ENCODE measurements at places on chromosomes 11 and 22.

GRCh38 chr22:24190596-24191208, 9.4 kb downstream of the SUSD2 start:
- DNase-seq, result no peak

DNA sequence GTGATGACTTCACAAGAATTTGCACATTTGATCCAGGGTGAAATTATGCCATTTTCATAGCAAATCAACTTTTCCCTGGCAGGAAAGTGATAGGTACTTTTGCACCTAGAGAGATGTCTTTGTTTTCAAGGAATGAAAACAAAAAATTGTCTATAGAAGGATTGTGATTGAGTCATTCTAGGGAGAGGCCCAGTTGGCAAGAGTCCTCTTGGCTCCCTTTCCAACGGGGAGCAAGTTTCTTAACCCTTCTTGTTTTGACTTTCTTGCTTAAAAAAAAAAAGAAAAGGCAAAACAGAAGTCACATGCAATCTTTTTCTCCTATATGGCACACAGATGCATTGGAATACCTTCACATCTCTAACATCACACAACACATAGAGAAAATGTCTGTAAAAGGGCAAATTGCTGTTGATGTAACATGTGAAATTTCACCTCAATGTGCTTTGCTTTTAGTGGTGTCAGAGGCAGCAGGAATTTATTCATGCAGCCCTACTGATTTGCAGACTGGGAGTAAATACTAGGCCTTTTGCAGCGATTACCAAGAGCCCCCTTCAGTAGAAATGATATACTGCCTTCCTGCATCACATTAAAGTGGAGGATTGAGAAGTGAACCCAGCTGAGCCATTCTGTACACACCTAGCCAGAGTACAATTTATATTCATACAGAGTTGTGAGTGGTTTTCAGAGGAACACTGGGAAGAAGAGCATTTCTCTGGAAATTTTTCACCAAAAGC, 290.7 kb upstream of the MPPED2 start:
- no peak for DNase-seq

GRCh38 chr11:97060184-97060583, 670.4 kb downstream of the JRKL start:
- DNase-seq, result no peak

DNA sequence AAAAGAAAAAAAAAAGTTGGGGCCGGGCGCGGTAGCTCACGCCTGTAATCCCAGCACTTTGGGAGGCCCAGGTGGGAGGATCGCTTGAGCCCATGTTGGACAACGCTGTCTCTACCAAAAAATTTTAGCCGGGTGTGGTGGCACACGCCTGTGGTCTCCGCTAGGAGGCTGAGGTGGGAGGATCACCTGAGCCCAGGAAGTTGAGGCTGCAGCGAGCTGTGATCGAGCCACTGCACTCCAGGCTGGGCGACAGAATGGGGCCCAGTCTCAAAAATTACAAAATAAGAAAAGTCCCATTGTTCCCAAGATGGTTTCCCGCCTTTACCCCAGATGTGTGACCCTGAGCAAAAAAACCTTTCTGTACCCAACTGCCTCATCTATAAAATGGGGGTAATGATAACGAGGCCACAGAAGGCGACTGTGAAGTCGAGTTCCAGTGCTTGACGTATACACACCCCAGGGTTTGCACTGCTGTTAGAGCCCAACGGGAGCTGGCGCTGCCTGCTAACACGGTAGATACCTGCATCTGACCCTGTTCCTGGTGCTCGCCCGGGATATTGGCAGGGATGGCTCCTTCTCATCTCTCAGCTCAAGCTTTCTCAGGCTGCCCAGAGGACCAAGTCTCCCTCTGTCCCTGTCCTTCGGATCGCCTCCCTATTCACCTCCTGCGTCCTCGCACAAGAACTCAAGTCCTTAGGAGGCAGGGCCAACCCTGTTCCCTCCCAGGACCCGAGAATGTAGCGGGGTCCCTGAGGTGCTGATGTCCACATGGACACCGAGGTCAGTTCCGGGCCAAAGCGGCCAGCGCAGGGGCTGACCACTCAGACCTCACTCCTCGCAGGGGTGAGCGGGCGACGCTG, 1.1 kb upstream of the RPLP2 start:
- no peak for DNase-seq

DNA sequence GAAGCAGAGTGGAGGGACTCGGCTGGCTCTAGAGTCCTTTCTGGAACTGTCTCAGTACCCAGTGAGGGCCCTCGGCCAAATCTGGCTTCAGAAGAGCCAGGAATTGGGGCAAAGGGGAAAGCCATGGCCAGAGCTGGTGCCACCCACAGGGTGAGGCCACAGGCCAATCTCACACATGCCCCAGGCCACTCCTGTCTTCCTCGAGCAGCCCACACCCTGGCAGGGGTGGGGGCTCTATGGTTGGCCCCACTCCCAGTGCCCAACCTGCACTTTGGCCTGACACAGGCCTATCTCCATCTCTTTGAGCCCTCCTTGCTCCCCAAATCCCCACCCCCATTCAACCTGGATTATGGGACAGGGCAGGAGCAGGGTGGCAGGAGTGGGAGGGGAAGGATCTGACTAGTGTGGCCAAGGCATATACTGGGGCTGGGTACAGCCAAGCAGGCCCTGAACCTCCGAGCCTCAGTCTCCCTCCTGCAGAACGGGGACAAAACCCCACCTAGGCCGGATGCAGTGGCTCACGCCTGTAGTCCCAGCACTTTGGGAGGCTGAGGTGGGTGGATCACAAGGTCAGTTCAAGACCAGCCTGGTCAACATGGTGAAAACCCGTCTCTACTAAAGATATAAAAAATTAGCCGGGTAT, 6.9 kb downstream of the TST start:
- DNase-seq, result no peak
